ENCODE measurements at places on chromosomes 4 and X.

GRCh38 chr4:120672558-120673147 lies 249.9 kb downstream of the PRDM5 start:
- DNase-seq, result no peak

DNA sequence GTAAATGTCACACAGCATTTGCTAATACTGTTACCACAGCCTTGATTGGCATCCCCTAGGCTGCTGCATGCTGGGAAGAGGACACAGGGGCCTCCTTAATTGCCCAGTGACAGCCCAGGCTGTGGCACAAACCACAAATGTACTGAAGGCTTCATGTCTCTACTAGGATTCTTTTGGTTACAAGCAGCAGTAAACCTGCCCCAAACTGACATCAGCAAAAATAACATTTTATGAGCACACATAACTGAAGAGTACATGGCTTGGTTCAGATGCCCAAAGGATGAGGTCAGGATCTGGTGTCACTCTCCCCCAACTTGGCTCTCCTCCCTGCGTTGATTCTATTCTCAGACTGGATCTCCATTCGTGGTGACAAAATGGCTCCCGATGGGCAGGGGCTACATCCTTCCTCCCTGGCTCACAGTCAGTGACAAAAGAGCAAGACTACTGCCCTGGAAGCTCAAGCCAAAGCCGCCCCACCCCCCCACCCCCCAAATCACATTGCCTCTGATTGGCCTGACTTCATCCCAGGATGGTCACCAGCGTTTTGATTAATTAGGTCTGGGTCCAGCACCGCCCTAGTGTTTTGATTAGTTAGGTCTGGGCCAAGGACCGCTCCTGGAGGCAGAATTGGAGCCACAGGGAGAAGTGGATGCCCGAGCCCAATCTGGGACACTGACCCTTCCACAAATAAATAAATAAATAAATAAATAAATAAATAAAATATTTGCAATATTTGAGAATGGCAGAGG lies 180.5 kb upstream of the RBPJ start:
- DNase-seq, result no peak

GRCh38 chrX:48683411-48683982 lies at the start of gene WAS:
WAS (plus strand) TSS chrX:48683799; CDS start chrX:48683854, 55 bp downstream.
- DNase-seq, result peak; percentile 54

DNA sequence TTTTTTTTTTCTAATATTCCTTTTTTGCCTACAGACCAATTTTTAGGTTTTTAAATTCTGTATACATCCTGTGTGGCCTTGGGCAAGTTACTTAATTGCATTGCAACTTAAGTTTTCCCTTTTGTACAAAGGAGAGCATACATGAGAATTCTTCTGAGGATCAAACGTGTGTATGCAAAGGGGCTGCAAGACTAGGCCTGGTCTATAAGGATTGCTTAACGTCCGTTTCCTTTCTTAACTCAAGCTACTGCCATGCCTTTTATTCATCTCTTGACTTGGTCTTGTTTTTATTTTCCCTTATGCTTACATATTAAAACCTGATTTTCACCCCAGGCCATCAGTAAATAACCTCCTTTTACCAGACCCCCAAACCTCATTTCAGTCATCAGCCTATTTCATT lies 13.6 kb downstream of the RBPJ start:
- no peak for DNase-seq

- no peak for DNase-seq
Observed at GRCh38 chr4:180635281-180635680, 1607.9 kb upstream of the TENM3 start.

DNA sequence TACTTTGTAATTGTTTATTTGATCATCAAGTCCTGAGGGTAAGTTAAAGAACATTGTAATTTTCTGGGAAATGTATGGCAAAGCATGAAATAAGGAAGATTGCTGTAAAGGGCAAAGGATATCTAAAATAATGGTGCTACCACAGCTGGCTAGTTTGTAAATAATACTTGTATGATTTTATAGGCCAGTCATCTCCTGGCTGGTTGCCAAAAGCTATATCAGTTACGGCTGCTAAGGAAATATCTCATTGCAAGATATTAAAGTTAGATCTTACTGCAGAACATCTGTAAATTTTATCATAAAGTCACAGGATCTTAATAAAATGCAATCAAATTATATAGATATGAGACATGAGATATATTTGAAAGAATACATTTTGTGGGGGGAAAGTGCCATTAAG lies 150.8 kb upstream of the CXCL13 start:
- no peak for DNase-seq

- peak; percentile 90 for DNase-seq
Observed at GRCh38 chr4:55395529-55396307, at the start of gene TMEM165. TMEM165 (plus strand) TSS chr4:55395957; CDS start chr4:55396190, 233 bp downstream.

Data from CD8-positive, alpha-beta memory T cell (primary cell).